Activated T-cell treated with anti-CD3 and anti-CD28 coated beads, Interleukin-2, amount 50 U/mL, for 24 hours (primary cell): ENCODE measurements at places on chromosomes 12 and 14.

- no peak for DNase-seq
These were observed 781.4 kb upstream of the TMEM132C start for GRCh38 chr12:127485528-127485927.

DNA sequence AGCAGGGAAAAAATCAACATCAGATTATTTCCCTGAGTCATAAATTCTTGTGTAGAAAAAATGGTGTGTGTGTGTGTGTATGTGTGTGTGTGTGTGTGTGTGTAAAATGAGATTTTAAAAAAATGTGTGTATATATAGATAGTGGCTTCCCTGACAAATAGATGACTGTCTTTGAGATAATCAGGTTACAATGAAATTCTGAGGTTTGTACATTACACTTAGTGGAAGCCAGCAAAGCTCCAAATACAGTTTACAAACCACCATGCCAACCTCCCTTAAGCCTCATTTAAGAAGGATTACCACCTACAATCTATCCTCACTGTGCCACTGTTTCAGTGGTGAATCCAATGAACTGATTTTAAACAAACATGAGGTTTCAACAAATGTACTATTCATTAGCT, 93.8 kb downstream of the MED13L start:
- no peak for DNase-seq

DNA sequence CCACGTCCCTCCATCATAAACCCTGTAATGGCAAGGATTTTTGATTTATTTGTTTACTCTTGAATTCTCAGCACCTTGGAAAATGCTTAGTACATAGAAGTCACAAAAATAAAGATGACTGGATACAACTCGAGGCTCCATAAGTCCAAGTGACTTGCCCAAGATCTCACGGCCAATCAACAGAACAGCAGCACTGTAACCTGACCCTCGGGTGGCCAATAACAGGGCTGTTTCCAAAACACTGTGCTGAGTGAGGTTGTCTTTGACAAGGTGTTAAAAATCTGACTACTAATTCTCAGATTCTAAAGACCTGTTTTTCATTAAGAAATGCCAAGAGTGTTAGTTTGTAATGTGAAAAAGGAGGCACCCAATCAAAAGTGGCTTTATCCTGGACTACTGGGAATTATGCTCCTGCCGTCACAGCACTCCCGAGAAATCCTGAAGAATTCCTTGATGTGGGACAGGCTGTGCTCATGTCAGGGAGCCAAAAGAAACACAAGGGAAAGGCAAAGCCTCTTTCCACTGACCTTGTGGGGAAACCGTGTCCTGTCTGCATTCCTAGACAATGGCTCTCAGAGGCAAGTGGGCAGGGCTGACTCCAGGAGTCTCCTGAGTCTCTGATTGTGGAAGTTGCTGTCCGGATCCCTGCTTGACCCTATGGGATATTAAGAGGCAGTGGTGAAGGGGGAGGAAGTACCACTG, 204.7 kb upstream of the PELI2 start:
- DNase-seq: no peak

GRCh38 chr14:89616852-89617341, 199.9 kb upstream of the FOXN3 start:
- DNase-seq: no peak

GRCh38 chr12:71469258-71469750, 29.7 kb downstream of the LGR5 start:
- no peak for DNase-seq

DNA sequence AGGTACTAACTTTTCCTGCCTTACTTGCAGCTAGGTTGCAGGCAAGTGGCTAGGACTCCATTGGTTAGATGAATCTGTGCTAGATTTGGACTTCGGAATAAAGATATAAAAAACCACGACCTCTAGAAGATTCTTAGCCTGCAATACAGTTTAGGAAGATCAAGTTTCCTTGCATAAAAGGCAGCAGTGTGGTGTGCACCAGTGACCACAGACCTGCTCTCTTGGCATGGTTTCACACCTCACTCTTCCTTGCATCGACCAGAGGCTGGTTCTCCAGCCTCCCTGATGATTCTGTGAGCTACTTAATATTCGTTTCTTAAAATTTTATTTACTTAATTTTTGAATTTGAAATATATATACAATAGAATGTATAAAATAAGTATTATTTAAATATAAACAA, 9.8 kb downstream of the KLHDC1 start:
- no peak for DNase-seq

DNA sequence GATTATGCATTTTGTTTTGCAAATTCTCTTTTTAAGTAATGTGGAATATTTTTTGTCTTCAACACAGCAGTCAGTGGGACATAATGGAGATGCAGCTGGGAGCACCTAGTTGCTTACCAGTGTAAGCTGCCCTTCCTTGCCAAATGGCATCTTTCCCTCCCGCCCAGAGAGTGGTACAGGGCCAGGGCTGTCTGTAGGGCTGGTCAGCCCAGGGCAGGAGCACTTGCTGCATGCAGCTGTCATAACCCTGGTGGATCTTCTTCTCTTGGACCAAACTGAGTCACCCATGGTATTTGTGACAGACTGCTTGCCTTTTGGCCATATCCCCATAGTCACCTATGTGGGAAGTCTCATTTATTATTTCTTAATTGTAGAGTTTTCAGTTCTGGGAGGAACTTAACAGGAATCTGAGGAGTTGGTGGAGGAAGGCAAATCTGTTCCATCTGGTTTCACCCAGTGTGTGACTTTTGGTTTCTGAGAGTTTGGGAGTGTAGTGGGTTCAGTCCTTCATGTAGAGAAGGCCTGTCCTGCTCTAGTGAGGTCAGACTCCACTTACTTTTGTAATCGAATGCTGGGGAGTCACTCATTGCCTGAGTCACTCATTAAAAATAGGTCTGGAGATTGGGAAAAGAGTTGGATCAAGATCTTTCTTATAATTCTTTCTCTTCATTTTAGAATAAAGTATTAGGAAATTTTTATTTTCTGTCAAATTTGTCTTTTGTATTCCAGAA, 62.0 kb upstream of the ASPG start:
- no peak for DNase-seq

DNA sequence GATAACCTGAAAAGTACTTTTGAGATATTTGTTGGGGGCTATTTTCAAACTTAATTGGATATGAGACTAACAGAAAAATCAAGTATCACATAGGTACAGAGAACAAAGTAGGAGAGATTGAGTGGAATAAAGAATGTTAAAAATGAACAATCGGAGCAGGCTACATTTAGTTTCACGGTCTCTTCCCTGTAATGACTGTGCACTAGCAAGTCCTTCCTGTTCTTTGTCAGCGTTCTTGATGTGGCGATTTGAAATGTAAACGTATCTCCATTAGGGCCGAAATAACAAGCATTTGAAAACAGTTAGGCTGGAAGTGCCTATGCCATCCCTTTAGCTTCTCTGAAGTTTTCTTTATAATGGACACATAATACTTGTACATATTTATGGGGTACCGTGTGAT, 31.0 kb downstream of the SLC25A29 start:
- no peak for DNase-seq

- DNase-seq: no peak
These were observed 10.4 kb downstream of the FAM181A start for GRCh38 chr14:93937519-93937918.

DNA sequence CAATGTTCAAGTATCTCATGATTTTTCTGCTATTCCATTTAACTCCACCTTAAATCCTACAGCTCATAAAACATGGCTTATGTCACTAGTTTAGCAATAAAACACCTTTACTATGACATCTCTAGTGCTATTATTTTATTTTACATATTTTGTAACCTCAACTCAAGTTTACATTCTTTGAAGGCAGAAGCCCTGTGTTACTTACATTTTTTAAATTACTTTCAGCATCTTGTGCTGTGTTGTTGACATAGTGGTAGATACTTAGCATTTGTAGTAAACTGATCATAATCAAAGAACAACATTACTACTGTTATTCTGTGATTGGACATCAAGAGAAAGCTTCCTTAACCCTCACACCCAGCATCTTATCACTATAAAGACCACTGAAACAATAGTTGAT, 216.1 kb downstream of the BMP4 start:
- no peak for DNase-seq

GRCh38 chr14:51086044-51086443, 8.9 kb downstream of the TRIM9 start:
- DNase-seq: no peak

DNA sequence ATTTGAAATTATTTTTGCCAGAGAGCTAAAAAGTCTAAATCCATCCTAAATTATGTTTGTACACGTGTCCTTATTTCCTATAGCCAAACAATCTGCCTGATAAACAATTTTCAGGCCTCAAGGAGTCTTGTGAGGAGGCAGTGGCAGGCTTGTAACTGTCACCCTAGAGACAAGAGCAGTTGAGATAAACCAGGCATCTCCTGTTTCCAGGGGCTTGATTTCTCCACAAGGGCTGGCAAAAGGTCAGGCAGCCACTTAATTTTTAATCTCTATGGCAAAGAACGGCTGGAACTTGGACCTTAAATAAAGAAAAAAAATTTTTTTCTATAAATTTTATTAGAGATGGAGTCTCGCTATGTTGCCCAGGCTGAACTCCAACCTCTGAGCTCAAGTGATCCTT, 15.5 kb downstream of the PKP2 start:
- DNase-seq: no peak

DNA sequence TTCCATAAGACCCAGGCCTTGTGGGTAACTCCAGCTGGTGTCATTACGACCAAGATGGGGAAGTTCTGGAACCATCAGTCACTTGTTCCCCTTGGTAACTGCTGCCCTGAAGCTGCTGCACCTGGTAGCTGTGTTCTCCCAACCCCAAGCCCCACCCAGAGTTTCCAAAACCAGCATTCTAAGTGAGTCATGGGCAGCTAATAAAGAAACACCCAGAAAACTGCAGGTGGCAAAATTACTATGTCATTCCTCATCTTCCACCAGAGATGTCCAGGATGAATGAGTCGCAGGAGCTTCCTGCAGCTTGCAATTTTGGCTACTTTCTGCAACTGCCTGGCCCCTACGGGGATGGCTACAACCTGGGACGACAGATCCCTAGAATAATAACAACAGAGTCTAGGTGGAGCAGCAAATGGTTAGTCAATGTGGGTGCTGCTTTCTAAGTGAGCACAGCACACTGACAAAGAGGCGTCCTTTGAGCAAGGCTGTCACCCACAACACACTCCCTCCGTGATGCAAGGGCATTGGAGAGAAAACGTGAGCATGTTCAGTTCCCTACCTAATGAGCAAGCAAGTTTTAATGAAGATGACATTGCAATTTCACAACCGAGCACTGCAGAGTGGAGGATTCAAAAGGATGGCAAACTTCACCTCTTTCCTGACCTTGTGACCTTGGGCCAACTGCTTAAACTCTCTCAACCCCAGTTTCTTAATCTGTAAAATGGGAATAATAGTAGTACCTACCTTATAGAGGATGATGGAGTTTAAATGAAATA, 301.4 kb upstream of the NOS1 start:
- DNase-seq: no peak

DNA sequence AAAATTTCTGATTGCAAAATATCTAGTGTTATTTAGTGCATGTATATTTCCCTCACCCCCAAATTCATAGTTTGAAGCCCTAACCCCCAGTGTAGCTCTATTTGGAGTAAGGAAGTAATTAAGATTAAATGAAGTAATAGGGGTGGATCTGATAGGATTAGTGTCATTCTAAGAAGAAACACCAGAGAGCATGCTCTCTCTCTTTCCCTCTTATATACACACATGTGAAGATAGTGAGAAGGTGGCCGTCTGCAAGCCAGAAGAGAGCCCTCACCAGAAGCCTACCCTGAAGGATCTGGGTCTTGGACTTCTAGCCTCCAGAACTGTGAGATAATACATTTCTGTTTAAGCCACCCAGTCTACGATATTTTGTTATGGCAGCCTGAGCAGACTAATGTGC, 120.3 kb downstream of the TMEM30B start:
- DNase-seq: no peak

GRCh38 chr12:74393272-74393671, 144.4 kb upstream of the ATXN7L3B start:
- no peak for DNase-seq

DNA sequence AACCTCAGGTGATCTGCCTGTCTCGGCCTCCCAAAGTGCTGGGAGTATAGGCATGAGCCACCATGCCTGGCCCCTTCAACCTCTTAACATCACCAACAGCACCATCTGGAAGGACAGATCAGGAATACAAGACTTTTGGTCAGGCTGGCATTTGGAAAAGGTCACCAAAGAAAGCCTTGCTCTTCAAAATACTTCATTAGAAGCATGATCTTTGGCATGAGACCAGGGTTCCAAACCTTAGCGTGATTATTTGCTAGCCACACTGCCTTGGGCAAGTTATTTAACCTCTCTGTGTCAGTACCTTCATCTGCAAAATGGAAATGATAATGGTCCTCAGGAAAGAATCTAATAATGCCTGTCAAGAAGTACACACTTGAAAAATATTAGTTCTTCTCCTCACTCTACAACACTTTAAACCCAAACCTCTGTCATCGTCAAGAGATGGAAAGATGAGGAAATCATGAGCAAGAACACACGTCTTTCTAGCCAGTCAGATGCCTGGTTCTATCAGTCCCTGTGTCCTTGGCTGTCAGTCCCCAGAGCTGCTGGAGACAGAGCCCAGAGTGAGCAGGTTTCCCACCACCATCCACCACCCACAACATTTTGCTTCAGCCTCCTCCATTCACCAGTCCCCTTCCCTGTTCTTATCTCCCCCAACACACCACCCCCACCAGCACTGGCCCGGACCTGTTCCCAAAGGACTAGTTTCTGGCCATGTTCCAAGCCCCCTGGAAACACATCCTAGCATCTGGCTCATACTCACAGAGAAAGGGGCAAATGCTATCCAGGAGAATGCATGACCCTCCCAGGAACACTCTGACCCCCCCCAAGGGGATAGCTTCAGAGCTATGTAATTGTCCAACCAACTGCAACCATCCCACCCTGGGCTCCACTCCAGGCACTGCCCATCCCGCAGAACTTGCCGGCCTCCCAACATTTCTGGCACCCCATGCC, 2.0 kb downstream of the ADCY6 start:
- no peak for DNase-seq

GRCh38 chr12:68224613-68225285, 861 bp downstream of the IL26 start:
- no peak for DNase-seq

DNA sequence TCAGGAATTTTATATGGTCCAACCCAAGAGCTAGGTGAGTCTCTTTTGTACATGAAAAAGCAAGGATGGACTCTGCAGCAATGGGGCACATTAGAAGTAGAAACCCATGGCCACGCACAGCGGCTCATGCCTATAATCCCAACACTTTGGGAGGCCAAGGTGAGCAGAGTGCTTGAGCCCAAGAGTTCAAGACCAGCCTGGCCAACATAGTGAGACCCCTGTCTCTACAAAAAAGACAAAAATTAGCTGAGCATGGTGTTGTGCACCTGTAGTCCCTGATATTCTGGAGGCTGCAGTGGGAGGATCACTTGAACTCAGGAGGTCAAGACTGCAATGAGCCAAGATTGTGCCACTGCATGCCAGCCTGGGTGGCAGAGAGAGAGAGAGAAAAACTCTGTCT, 128.7 kb upstream of the PLEKHA5 start:
- no peak for DNase-seq

GRCh38 chr12:13367973-13368372, 171.4 kb downstream of the EMP1 start:
- no peak for DNase-seq

- no peak for DNase-seq
These were observed 129.1 kb downstream of the NTF3 start for GRCh38 chr12:5561057-5561456.

GRCh38 chr12:15863372-15863771, 18.8 kb upstream of the STRAP start:
- no peak for DNase-seq

- DNase-seq: no peak
These were observed 214.3 kb upstream of the NUDT4 start for GRCh38 chr12:93163260-93164036.

GRCh38 chr14:20681348-20682126, 2.8 kb upstream of the RNASE4 start:
- peak; percentile 91 for DNase-seq
